ENCODE measurements at places on chromosomes 7 and 10.

DNA sequence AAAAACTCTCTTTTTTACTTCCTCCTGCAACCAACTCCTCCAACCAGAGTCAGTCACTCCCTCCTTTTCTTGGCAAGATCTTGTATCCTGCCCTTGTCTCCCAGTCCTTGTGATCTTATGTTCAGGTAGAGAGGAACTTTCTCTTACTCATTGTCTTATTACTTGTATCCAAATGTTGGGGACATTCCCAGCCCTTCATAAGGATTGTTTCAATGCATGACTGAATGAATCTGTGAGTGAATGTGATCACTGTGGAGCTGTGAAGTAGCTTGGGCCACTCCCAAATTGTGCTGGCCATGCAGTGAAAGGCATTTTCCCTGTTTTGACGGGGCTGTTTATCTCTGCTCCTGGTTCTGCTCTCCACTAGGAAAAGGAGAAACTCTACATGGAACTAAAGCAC lies 93.7 kb downstream of the CFAP58 start:
- DNase-seq = peak; percentile 7

- DNase-seq = peak; percentile 46
These were observed 36.6 kb upstream of the SEMA3A start for GRCh38 chr7:84231157-84231556.

- no peak for DNase-seq
These were observed 95.9 kb upstream of the EGR2 start for GRCh38 chr10:62912086-62912485.

GRCh38 chr10:35492386-35493195 lies 112.5 kb upstream of the GJD4 start:
- peak; percentile 57 for DNase-seq

DNA sequence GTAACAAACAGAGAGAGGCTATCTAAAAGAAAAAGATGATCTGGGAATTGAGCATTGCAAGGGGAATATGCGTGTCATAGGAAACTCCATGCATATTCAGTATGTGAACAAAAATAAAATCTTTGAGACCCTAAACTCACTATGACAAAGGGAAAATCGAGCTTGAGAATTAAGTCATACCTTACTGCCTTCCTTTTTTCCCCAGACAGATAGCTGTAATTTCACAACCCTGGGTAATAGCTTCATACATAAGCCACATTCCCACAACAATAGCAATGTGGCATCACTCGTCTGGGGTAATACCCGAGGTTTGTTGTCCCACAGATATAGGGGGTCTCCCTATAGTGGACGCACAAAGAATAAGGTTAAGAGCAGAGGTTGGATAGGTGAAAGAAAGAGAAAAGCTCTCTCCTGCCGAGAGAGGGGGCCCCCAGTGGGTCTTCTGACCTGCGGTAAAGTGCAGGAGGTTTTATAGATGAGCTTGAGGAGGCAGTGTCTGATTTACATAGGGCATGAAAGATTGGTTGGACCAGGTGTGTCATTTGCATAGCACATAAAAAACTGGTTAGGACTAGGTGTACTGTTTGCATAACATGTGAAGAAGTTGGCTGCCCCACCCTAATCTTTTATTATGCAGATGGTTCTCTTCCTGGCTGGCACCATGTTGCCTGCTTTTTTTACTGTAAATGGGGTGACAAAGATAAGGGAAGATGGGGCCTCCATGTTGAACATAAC lies 11.6 kb downstream of the CYP3A43 start:
- peak; percentile 89 for DNase-seq

- DNase-seq = no peak
These were observed 8.0 kb downstream of the PNPLA8 start for GRCh38 chr7:108517951-108518350.

DNA sequence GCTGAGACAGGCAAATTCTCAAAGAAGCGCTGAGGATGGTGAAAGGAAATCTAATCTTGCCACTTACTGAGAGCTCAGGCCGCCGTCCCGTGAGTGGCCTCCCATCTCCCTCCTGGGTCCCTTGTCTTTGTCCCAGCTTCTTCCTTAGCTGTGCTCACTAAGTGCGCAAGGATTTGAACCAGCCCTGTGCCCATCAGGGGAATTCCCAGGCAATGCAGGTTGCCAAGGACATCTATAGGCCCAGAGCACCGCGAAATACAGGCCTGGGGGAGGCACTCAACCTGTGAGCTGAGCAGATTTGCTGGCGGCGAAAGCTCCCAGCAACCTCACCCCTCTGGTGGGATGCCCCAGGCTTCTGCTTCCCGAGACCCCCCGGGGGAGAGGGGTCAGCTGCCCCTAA lies 64.8 kb downstream of the OAT start:
- no peak for DNase-seq

DNA sequence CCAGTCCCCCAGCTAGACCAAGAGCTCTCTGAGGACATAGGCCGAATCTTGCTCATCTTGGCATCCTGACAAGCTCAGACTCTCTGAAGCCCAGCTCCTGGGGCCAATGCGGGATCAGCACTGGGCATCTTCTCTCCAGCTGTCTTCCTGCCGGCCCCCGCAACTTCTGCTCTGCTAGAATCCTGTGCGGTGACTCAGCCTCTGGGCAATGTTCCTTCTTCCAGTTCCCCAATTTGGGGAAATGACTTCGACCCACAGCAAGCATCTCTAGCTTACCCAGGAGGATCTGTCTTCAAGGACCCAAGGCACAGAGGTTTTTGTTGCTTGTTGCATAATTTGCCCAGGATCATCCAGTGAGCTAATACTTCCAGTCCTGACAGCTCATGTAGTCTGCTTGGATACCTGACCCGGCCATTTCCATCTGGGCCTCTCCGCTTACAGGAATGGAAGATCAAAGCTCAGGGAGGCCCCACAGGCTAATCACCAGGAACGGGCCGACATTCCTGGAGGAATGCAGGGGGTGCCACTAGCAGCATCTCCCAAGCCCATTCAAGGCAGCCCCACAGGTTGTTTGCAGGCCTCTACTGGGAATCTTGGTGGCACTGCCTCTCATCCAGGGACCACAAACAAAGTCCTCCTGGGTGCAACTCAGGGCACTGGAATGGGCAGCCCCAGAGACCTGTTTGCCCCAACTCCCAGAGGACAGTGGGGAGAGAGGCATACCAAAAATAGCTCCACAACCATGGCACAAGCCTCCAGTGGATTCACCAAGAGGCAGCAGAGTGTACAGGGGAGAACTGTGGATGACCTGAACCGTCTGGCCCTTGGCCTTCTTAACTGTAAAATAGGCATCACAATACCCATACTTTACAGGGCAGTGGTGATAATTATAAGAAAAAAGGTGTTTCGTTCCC lies 151.9 kb downstream of the NEURL1 start:
- DNase-seq = peak; percentile 79

DNA sequence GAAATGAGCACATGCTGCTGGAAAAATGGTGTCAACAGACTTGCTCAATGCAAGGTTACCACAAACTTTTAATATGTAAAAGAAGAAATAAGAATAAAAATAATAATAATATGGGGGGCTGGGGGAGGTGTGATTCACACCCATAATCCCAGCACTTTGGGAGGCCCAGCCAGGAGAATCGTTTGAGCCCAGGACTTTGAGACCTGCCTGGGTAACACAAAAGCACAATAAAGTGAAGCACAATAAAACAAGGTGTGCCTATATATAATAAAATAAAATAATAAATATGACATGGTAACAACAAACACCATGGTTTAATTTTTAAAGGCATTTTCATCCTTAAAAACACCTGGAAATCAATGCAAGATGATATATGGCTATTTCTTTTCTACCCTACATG lies 25.1 kb downstream of the EIF3A start:
- no peak for DNase-seq

Data from epithelial cell of esophagus (primary cell).